ENCODE measurements at places on chromosomes 7 and 10.
A peak's percentile ranks its signal among the peaks of the same experiment; 100 is the strongest.

- DNase-seq = no peak
Observed at GRCh38 chr10:19592276-19592675, 224.0 kb upstream of the PLXDC2 start.

GRCh38 chr10:130491011-130491692 is 355.0 kb downstream of the GLRX3 start:
- DNase-seq = no peak

DNA sequence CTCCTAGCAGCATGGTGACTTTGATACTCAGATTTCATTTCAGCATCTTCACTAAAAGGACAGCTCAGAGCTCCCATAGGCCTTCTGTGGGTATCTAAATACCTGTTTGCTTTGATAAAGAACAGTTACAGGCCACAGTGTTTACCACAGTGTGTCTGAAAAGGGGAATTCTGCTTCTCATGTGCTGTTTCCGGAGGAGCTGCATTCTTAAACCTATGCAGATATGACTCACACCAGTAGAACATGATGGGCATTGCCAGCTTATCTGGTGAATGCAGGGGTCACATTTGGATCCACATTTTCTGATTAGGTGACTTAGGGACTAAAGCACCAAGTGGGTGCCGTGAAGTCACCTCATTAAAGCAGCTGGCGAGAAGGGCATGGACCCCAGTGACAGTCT is 52.6 kb downstream of the TRRAP start:
- no peak for DNase-seq

DNA sequence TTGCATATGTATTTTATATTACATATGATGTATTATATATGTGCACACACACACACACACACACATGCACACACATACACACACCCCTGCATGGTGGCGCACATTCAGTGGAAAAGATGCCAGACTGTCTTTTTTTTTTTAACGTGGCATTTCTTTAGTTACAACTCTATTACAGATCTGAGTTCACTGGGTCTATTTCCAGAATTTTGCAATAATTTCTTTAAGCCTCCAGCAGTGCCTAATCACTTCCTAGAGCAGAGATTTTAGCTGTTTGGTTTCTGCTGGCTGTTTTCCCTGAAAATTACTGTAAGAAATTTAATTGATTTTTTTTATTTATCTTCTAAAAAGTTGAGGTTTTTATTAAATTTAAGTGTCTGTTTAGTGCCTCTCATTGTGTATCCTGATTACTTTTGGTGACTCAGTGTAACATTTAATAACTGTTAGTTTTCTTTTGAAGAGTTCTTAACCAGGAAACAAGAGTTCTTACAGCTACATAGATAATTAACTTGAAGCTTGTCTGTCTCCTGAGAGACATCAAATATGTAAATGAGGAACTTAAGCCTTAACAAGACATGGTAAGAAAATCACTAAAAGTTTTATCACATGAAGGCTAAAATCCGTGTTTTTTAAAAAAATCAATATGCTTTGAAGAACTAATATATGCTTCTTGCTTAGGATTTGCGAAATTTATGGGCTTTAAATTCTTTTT is 232.0 kb downstream of the MDFIC start:
- peak; percentile 15 for DNase-seq

- DNase-seq = no peak
Observed at GRCh38 chr7:98250789-98251188, 1.2 kb downstream of the TECPR1 start.

DNA sequence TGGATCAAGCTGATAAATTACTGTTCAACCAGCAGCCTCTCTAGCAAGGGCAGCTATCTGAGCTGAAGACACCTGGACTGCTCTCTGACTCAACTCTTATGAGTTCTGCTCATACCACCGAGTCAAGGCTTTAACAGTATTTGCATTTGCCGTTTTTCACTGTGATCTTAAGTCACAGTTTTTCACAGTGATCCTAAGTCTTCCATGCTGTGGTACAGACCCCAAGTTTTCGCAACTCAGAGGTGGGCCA is 31.3 kb downstream of the PIP4K2A start:
- DNase-seq = no peak

- no peak for DNase-seq
Observed at GRCh38 chr7:20005081-20005480, 212.1 kb downstream of the MACC1 start.

GRCh38 chr7:91787931-91788330 is 92.6 kb downstream of the MTERF1 start:
- peak; percentile 47 for DNase-seq

DNA sequence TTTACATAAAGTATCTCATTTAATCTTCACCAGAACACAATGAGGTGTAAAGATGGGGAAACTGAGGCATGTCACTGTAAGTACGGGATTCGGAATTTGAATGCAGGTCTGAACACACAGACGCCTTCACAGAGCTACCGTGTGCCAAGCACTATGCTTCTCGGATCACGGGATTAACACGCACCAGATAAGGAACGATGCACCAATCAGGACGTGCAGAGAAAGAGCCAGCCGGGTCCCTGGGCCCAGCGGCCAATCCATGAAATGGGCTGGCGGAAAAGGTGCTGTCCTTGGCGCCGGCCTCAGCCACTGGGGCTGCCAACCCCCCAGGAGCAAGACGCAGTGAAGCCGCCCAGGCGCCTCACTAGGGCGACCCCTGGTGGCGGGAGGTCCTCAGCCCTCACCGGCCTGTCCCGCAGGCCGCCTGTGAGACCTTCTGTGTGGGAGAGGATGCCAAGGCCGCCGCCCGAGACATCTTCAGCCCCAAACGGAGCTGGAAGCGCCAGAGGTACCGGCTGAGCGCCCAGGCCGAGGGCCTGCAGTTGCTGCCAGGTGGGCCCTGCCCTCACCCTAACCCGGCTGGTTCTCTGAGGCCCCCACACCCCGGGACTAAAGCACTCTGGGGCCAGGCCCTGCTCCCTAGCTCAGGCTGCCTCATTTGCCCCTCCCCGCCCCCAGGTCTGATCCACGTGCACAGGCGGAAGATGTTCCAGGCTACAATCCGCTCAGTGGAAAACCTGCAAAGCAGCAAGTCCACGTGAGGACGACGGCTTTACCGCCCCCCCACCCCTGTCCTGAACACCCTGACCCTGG is 15.6 kb downstream of the ATG9B start:
- peak; percentile 71 for DNase-seq

- DNase-seq = peak; percentile 89
Observed at GRCh38 chr7:80942261-80943041, 23.6 kb upstream of the SEMA3C start.

- no peak for DNase-seq
Observed at GRCh38 chr10:13741438-13741837, 154.7 kb downstream of the PRPF18 start.

GRCh38 chr10:12819071-12819470 is 182.4 kb downstream of the CCDC3 start:
- DNase-seq = no peak

- DNase-seq = no peak
Observed at GRCh38 chr7:84070770-84071169, 123.8 kb downstream of the SEMA3A start.

DNA sequence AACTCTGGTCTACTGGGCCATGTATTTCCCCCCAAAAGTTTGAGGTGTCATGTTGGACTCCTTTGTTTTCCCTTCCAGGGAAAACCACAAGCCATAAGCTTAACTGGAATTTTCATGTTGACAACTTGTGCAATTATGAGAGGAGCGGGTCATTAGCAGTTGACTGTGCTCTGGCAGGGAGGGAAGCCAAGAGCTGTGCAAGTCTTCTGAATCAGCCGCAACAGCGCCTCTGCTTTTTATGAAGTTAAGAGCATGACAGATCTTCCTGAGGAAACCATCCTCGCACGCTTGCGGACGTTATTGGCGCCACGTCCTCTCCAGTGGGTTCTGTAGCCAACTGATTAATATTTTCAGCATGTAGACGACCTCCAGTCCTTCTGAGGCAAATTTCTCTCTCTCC is 148.7 kb upstream of the MKI67 start:
- peak; percentile 51 for DNase-seq

DNA sequence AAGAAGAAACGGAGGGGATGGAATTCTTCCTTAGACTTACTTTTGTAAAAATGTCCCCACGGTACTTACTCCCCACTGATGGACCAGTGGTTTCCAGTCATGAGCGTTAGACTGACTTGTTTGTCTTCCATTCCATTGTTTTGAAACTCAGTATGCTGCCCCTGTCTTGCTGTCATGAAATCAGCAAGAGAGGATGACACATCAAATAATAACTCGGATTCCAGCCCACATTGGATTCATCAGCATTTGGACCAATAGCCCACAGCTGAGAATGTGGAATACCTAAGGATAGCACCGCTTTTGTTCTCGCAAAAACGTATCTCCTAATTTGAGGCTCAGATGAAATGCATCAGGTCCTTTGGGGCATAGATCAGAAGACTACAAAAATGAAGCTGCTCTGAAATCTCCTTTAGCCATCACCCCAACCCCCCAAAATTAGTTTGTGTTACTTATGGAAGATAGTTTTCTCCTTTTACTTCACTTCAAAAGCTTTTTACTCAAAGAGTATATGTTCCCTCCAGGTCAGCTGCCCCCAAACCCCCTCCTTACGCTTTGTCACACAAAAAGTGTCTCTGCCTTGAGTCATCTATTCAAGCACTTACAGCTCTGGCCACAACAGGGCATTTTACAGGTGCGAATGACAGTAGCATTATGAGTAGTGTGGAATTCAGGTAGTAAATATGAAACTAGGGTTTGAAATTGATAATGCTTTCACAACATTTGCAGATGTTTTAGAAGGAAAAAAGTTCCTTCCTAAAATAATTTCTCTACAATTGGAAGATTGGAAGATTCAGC is 158.7 kb upstream of the LANCL2 start:
- no peak for DNase-seq

DNA sequence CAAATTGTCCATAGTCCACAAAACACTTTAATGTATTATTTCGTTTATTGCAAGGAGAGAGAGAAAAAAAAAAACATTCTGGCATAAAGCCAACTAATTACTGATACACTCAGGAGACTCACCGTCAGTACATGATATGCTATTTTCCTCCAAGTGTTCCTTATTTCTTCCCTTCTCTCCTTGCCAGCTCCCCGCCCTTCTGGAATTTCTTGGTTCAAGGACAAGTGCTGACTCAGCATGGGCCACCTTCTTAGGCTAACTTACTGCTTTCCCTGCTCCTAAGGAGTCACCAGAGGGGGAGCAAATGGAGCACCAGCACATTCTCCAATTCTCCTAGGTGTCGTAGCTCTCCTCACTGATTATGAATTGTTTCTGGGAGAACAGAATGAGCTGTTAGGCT is 133.8 kb upstream of the HDAC9 start:
- DNase-seq = no peak

All from umbilical cord (tissue), 2 donors.